Astrocyte of the spinal cord (primary cell): ENCODE measurements at places on chromosomes 5 and 9.

DNA sequence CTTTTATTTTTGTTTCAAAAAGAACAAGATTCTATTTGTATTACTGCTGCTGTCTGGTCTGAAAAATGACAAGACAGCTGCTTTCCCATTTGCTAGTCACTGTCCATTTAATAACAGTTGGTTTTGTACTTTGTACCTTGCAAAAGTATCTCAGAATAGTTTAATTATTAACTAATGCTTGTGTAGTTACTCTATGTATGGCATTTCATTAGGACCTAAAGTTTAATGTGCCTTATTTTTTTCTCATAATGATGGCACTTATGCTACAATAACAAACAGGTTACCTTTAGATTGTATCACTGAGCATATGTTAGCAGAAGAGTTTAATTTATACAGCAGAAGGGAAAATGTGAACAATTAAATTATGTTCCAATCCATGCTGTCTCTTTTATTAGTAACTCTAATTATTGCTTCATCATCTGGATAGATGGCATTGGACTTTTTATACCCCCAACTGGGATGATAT is 134.2 kb downstream of the CDH10 start:
- no peak for DNase-seq

GRCh38 chr5:89994266-89994665 is 415.3 kb downstream of the CETN3 start:
- no peak for DNase-seq

DNA sequence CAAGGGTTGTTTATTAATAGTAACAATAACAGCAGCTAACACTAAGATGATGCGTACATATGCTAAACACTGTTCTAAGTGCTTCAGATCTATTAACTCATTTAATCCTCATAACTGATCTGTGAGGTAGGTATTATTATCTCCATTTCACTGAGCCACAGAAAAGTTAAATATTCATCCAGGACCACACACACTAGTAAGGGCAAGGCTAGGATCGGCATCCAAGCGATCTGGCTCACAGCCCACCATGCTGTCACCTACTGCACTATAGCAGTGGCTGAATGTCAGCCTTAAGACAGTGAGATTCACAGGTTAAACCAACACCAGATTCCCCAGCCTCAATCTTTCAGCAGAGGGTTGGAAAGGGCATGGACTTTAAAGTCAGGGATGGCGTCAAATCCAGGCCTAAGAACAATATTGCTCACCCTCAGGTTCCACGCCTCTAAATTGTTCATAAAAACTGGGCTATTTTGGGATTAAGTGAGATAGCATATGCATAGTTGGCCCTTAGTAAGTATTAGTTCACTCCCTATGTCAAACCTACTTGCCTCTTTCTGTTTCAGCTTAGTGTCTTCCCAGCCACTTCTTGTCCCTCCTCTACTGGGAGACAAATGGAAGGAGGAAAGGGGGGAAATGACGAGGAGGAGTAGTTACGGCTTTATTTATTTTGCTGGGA is 150.8 kb downstream of the MAPKAP1 start:
- no peak for DNase-seq

DNA sequence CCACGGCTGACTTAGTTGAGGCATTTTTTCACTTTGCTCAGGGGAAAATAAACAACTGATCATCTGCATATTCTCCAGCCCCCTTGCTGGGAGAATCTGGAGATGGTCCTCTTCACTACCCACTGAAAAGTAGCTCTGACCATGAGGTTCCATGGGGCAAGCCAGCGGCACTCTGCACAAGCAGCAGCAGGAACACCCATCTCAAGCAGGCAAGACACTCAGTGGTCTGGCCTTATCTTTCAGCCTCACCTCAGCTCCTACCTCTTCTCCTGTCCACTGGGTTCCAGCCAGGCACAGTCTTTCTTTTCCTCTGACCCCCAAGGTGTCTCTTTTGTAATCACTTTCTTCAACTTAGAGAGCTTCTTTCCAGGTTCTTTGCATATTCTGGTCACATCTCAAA is 280.8 kb upstream of the GRIA1 start:
- no peak for DNase-seq

GRCh38 chr5:39505791-39506190 is 81.0 kb upstream of the DAB2 start:
- DNase-seq = no peak
